ENCODE measurements at places on chromosomes 12 and 14. TPM values are rescaled to one million over a fixed set of nuclear protein-coding genes. Genes with fewer than 3 reads are reported as not detected.

ATG101 gene
- total RNA-seq: 20.4 TPM

OTOGL gene
- total RNA-seq: 0.19 TPM

GRCh38 chr12:91567100-91567485, 384.5 kb upstream of the DCN start:
- no peak for DNase-seq
- no peaks in the 10 kb centered on the region for H3K36me3 ChIP-seq
- no peaks in the 10 kb centered on the region for H3K4me1 ChIP-seq
- H3K27ac ChIP-seq: no peak overlapping the region
- H3K27me3 ChIP-seq: no peaks in the 10 kb centered on the region

DNA sequence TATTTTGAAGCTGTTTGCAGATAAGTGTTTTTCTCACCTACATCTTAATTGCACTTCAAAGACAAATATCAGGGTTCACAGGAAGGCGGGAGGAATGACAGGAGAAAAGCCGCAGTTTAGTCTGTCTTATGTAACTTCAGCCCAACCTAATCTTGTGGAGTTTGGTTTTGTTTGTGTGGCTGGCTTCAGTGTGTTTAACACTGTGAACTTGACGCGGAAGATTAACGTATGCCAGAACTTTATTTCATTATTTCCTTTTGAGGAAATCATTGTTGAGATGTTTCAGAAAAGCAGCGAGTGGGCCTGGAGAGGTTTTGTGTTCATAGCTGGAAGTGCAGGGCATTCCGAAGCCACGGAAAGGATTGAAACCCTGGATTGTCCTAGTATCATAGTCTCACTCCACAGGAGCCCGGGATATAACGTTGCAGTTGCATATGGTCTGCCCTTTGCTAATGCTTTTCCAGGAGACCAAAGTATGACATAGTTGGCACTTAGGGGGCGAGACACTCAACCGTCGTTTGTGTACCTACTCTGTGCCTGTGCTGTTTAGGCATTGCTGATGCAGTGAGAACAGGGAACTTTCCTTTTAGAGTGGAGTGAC, 2.0 kb downstream of the PELI2 start:
- DNase-seq: no peak
- H3K27ac ChIP-seq: peak overlapping the region; percentile 97
- H3K4me1 ChIP-seq: peaks cover 48% of the 10 kb centered on the region

DNA sequence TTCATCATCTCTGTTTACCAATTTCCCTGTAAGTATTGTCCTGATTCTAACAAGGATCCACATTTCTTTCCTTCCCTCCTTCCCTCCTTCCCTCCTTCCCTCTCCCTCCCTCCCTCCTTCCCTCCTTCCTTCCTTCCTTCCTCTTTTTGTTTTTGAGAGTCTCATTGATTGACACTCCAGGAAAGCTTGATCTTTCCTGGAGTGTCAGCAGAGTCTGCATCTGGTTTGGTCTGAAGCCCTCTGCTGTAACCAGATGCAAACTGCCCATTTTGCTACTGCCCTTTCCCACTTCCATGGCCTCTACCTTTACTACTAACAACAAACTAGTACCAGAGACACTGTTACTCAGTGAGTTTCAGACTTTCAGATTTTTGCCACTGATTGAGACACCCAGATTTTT, 14.4 kb upstream of the OR6C65 start:
- H3K4me1 ChIP-seq: no peaks in the 10 kb centered on the region
- H3K36me3 ChIP-seq: no peaks in the 10 kb centered on the region
- DNase-seq: no peak
- no peak overlapping the region for H3K27ac ChIP-seq
- H3K27me3 ChIP-seq: no peaks in the 10 kb centered on the region
